ENCODE measurements at places on chromosomes 6 and 20. TPM values are rescaled to one million over a fixed set of nuclear protein-coding genes. Genes with fewer than 3 reads are reported as not detected.

The HAO1 gene
- not detected for total RNA-seq

The SLPI gene
- total RNA-seq, result not detected

The HTR1E gene
- 1.6 TPM for total RNA-seq

The PGBD1 gene
- total RNA-seq, result 8.7 TPM

The GPR6 gene
- 0.24 TPM for total RNA-seq

The PROKR2 gene
- total RNA-seq, result not detected

The BEND3 gene
- total RNA-seq, result 18.0 TPM

The SAPCD1 gene
- 9.5 TPM for total RNA-seq

The NDUFAF5 gene
- 33.0 TPM for total RNA-seq

Data from endodermal cell (in vitro differentiated cells).